ENCODE measurements at places on chromosomes 2 and 18. TPM values are rescaled to one million over a fixed set of nuclear protein-coding genes. Genes with fewer than 3 reads are reported as not detected.

GRCh38 chr18:36176711-36177110 lies 10.6 kb upstream of the MOCOS start:
- no peak for DNase-seq

FBXO15 gene
- total RNA-seq, result 1.9 TPM

CD226 gene
- total RNA-seq, result 0.95 TPM

- DNase-seq, result no peak
Measured at GRCh38 chr2:212330263-212330662, 208.3 kb downstream of the ERBB4 start.

- no peak for DNase-seq
Measured at GRCh38 chr2:173828189-173829142, 136.7 kb downstream of the SP3 start.

- no peak for DNase-seq
Measured at GRCh38 chr2:9799011-9799596, 44.2 kb upstream of the TAF1B start.

GRCh38 chr2:10211844-10212422 lies 89.4 kb downstream of the RRM2 start:
- DNase-seq, result no peak

DNA sequence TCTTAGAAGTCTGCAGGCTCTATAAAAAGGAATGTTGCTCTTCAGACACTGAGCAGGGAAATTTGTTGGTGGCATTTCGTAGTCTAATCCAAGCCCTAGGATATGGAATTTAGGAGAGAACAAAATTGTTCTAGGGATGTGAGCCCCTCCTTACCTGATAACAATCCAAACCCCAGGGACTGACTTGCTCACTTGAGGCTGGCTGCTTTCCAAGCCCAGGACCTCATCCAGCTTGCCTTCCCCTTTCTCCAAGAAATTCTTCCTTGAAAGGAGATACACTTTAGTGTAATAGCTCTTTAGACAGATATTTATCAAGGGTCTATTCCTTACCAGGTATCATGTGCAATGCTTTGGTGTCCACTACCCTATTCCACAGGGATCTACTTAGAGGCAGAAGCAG lies 279.8 kb downstream of the C1D start:
- no peak for DNase-seq

IL1F10 gene
- total RNA-seq, result not detected

DNA sequence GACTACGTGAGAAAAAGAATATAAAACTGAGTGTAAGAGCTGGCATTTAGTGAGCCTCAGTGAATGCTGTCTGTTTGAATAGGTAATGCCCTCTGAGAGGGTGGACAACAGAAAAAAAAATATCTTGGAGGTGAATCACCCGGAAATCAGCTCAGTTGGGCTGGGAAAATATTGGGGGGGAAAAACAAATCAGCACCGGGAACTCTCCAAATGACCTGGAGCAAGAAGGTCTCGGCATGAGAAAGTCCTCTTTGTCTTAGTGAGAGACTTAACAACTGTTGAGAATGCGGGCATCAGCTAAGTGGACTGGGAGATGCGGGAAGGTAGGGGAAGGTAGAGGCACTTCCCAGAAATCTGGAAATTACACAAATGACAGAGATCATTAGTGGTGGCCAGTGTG lies 109.4 kb upstream of the POU3F3 start:
- no peak for DNase-seq

- peak; percentile 4 for DNase-seq
Measured at GRCh38 chr2:226079671-226080181, 680.2 kb downstream of the NYAP2 start.

PIEZO2 gene
- 0.57 TPM for total RNA-seq

DNA sequence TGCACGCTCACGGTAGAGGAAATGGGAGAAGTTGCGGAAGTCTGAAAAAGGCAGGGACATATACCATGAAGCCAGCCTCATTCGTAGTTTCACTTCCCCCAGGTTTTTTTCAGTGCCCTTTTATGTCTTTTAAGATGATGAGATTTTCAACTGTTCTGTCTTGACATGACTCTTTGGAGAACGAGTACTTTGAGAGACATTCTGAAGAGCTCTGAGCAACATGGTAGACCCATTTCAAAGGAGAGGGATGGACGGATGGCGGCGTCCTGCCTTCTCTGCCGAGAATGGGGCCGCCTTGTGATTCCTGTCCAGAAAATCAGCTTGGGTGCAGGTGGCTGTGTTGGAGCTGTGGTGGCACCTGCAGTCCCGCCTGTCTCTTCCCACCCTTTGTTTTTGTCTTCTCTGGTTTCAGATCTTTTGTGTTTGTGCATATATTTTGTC lies 41.7 kb downstream of the SH3BP4 start:
- no peak for DNase-seq

KATNAL2 gene
- total RNA-seq, result 2.6 TPM

GRCh38 chr2:57701391-57701791 lies 345.2 kb upstream of the VRK2 start:
- DNase-seq, result no peak

SLC4A5 gene
- 1.2 TPM for total RNA-seq

DNA sequence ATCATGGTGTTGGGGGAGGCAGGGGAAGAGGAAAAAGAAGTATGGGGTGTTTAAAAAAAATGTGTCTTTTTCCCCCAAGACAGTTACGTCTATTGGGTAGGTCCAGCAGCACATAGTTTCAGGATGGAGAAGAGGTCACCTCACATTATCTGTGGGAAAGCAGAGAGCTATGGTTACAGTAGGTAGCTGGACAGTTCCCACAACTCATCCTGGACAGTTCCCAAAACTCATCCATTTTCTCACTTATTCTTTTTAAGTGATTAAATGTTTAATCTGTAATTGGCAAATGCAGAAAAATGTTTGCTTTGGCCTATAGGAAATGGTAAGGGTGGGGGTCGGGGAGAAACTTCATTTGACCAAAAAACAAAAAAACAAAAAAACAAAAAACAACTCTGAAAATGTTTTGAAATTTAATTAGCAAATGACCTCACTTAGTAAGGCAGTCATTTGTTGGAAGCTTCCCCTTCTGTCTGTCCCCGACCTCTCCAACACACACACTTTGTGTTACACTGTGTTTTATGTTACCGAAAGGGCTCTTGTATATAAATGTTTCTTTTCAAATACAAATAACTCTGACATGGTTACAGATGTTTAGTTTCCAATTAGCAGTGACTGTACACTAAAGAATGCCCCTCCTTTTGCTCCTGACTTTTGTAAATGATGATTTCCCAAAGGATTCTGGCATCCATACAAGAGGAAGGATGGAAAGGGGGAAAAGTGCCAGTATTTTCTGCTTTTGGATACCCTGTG lies 173.3 kb upstream of the ZFP36L2 start:
- no peak for DNase-seq

DNA sequence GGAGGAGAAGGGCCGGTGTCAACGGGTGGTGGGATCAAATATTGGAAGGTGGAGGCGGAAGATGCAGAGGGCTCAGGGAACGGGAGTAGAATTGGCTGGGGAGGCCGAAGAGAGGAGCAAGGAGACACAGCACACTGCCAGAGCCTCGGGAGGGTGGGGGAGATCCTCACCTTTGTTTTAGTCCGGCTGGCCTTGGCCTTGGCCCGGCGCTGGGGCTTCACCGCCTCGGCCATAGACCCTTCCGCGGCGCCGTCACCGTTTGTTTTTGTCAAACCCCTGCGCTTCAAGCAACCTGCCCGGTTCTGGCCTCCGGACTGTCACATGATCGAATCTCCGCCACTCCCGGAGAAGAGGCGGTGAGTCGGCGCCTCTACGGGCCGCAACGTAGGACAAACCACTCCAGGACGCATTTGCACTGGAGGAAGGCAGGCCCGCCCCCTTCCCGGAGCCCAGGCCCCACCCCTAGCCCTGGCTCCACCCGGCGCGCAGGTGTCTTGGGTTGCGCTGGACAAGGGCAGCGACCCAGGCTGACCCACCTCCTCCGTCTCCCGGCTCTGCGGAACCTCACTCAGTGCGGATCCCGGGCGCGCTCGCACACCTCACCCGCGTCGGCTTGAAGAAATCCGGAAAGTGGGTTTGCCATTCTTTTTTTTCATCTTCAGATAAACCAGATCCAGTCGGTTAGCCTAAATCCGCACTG lies at the start of gene EPG5:
Gene EPG5 (minus strand): TSS at position 323 of the 700 bp plus-strand sequence. CDS start 90 bp downstream, at position 233.
- no peak for DNase-seq

- no peak for DNase-seq
Measured at GRCh38 chr18:59458575-59458974, 99.5 kb upstream of the LMAN1 start.

DNA sequence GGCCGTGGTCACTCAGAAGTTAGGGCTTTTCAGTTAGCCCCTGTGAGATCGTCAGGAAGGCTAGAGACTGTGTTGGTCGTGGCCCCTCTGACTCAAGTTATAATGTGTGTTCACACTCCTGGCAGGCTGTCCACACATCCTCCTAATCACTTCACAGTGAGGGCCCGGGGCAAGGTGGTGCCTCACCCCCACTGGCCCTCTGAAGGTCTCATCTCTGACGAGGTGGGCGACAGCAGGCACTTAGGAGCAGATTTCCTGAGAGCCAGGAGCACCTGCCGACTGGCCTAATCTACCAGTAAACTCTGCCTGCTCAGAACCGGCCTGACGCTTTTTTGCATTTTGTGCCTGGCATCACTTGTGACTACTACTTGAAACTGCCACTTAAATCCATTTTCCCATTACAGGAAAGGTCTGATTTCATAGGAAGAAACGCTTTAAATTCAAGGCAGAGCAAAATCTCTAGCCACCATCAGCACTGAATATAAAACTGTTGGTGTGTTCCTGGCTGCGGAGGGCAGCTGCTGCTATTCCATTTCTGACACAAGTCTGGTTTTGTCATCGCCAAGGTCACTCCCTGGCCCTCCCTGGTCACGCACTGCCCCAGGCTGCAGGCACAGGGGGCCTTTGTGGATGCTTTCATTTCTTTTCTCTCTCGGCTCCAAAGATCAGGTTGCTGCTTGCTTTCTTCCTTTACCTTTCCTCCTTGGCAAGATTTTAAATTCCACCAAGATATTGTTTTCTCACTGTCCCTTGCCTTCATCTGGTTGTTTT lies 48.0 kb downstream of the RAB12 start:
- no peak for DNase-seq

GREB1L gene
- total RNA-seq, result 11.0 TPM

DNA sequence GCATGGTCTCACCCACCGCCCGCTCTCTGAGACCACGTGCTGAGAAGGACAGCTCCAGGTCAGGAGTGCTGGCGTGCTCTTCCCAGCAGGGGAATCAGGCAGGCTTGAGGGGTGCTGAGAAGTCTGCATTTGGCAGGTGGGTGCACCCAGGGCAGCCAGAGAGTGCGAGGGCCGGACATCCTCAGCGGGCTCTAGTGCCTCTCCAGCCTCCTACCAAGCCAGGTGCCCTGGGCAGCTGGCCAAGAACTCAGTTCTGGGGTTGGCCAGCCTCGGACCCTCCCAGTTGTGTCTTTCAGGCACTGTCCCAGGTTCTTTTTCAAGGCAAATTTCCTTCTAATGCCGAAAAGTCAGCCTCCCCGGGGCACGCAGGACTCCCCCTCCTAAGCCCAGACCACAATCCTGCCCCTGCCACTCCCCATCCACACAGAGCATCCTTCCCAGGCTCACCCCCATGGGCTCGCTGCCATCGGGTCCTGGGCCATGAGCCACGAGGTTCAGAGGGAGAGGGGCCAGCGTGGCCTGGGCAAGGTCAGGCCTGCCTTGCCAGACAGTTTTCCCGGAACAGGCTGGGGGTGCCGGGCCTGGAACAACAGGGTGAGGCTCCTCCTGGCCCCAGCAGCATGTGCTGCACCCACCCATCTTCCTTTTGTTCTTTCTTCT lies 52.2 kb upstream of the GPC1 start:
- DNase-seq, result no peak

DNA sequence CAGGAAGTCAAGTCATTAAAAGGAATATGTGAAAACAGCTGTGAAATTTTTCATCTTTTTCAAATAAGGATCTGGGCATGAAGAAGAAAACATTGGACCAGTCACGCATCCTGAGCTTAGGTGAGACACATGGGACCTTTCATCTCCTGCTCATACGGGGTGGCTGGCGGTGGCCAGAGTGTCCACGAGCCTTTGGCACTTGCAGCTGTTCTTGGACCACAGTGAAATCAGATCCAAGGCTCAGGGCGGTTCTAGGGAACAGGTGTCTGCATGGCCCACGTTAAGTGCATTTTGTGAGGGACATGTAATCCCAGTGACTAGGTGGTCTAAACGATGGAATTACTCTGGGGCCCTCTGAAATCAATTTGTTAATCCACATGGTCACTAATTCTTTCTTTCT lies 212.7 kb upstream of the COPS8 start:
- no peak for DNase-seq

M1AP gene
- total RNA-seq, result not detected

DNA sequence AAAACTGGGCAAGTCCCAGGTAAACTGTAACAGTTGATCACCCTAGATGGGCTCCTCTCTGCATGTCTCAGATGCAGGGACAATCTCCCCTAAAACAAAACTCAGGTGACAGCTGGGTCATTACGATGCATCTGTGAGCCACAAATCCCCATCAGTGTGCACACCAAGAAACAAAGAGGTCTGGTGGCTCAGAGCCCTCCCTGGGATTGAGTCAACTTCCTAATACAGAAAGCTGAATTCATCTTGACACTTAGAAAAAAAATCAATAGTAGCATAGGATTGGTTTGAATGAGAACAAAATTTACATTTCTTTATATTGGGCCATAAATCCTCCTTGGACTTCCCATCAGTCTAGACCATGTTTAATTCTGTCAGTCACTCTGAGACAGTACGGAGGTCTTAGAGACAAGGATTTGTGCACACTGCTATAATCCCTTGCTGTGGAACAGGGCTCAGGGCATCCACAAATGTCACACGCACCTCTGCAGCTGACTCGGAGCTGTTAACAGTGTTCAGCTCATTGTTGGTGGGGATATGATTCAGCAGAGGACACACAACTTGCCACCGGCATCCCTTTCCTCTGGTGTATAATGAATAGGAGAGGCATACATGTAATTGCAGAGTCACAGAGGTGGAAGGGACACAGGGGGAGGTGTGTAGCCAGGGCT lies 44.5 kb upstream of the DAPL1 start:
- no peak for DNase-seq

DNA sequence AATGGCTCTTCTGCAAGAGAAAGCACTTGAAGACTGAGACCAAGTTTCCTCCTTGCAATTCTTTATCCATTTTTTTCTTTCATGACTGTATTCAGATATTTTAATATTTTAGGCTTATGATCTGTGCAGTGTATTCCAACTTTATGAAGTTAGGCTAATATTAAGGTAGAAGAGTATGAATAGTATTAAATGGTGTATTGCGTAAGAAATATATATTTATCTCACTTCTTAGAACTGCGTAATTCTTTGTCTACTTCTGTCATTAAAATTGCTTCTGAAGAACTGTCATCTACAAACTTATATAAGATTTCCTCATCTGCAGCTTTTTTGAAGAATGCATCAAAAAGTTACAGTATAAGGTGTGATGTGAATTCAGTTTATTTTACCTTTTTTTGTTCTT lies 183.2 kb downstream of the DLGAP1 start:
- no peak for DNase-seq

Data from Panc1 (cell line).